ENCODE measurements at places on chromosomes 1 and 21. TPM values are rescaled to one million over a fixed set of nuclear protein-coding genes. Genes with fewer than 3 reads are reported as not detected.

DNA sequence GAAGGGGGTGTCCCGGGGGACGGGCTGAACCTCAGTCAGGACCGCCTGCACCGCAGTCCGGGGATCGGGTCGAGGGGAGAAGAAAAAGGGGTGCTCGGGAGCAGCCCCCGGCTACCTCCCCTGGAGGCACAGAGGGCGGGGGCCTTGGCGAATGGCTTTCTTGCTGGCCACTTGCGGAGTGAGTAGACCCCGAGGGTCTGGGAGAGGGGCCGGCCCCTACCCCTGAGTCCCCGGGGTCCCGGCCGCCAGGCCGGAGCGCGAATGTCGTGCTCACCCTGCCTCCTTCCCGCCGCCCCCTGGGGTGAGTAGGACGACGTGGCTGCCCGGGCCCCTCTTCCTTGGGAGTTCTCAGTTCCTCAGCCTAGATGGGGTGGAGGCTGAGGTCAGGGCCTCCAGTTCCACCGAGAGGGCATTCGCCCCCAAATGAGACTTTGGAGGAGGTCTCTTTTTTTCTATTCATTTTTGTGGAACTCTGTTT, 113.0 kb downstream of the OSBPL9 start:
- peak; percentile 31 for DNase-seq

GRCh38 chr1:74513411-74514300, 1.2 kb upstream of the LRRC53 start:
- no peak for DNase-seq

DNA sequence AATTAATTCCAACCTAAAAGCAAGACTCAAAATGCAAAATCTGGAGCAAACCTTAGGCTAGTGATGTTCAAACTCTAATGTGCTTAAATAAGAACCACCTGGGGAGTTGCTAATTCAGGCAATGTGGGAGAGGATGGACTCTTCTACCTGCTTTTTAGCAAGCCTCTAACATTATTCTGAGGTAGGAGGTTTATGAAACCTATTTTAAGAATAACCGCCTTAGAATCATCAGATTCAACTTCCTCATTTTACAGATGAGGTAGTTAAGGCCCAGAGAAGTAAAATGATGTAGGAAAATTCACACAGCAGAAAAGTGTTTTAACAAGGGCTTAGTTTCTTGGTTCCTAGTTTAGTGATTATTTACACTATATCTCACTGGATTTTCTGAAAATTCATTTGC, 8.6 kb upstream of the NTNG1 start:
- no peak for DNase-seq

The KCNT2 gene
- total RNA-seq, result 10.5 TPM

DNA sequence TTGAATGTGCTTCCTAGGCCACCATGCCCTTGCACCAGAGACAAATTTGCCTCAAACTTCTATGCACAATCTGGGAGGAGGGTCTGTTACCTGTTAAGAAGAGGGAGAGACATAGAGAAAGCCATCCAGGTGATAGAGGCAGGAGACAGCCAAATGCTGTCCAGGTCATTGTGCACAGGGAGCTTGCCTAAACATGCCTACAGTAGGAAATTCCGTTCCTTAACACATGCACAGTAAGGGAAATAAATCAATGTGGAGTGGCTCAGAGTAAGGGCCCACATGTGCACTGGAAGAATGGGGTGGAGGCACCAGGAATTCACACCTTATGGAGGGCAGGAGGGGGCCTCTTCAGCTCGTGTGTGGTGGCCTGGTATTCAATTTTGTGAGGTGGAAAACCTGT, 19.5 kb upstream of the CREG1 start:
- no peak for DNase-seq

DNA sequence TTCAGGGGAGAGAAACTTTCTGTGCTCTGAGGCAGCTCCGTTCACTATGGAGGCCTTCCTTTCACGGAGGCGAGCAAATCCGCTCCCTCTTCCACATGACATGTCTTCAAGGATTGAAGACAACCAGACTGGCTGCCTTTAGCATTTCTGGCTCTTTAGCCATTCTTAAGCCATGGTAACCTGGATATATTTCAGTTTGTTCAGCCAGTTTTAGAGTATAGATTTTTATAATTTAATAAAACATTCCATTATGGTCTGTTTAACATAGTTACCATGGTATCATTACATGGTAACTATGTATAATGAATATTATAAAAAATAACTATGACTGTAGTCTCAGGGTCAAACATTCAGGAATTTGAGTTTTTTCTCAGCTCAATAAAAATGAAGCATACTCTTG, 54.2 kb upstream of the NFIA start:
- peak; percentile 51 for DNase-seq

DNA sequence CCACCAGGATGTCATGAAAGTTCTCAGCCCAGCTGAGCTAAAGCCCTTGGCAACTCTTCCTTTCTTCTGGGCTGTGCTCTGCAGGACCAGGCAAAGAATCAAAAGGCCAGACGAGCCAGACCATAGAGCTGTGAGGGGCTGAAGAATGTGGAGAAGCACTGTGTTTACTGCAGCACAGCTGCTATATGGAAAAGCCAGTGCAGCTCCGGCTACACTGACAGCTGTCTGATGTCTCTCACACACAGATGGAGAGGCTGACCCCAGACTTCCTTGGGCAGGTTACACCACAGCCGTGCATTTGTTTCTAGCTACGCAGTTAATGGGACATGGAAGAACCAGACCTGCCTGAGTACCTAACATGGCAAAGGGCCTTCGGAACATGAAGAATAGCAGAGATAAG, 40.3 kb downstream of the CD247 start:
- DNase-seq, result peak; percentile 79

- peak; percentile 95 for DNase-seq
These were observed 441 bp downstream of the FUBP1 start for GRCh38 chr1:77978293-77978968.

GRCh38 chr1:245283001-245283400, 128.2 kb downstream of the KIF26B start:
- no peak for DNase-seq

DNA sequence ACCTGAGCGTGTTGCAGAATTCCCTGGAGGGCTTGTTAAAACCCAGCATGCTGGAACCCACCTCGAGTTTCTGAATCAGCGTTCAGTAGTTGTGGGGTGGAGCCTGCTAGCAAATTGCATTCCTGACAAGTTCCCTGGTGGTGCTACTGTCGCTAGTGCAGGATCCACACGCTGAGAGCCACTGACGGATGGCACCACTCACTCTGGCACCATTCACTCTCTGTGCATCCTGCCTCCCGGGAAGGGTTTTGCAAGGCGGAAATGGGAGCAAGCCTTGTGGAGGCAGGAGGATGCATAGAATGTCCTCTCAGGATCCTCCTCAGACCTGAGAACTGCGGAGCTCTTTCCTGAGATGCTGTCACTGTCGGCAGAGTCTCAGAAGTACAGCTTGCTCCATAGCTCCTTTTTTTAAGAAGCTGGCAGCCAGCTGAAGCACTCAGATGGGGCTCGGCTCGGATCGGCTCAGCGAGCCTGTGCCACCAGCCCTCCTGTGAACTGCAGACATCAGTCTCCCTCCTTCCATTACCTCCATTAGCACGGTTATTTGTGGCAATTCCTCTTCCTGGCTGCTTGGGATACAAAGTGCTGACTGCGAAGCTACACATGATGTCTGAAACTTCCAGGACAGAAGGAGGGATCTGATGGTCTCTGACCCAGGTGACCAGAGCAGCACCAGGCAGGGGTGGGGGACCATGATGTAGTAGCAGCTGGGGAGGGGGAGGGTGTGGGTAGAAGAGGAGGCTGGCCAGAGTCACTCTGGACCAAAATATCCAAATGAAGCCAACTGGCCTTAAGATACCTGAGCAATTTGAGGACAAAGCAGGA, 89.6 kb downstream of the C1orf94 start:
- no peak for DNase-seq

GRCh38 chr1:221543529-221544120, 198.3 kb downstream of the DUSP10 start:
- DNase-seq, result peak; percentile 11

DNA sequence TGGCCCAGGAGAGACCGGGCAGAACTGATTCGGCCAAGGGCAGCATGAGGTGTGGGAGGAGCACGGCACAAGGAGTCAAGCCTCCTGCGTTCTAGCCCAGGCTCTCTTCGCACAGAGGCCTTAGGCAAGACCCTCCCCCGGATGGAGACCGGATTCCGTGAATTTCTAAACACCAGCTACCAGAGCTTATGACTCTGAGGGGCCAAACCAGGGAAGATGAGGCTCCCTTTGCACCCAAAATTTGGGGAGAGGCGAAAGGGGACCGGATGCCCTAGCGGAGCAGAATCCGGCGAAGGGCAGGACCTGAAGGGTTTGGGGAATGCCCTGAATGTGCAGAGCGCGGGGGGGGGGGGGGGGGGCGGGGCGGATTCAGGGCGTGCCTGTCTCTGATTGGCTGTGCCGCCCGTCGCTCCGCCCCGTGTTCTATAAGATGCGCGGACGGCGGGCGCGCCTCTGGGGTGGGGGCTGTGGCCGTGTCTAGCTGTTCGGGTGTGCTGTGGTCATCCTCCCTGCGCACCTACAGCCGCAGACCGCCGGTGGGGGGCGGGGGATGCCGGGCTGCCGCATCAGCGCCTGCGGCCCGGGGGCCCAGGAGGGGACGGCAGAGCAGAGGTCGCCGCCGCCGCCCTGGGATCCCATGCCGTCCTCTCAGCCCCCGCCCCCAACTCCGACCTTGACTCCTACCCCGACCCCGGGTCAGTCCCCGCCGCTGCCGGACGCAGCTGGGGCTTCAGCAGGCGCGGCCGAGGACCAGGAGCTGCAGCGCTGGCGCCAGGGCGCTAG, at the start of gene TRNP1:
TSS of gene TRNP1 (plus strand) at position 456 of the 783 bp plus-strand sequence. CDS start at position 551, 95 bp downstream.
- DNase-seq, result peak; percentile 84

The ITLN1 gene
- total RNA-seq, result 0.62 TPM

- DNase-seq, result no peak
These were observed 1.4 kb upstream of the DPM3 start for GRCh38 chr1:155141749-155142148.

DNA sequence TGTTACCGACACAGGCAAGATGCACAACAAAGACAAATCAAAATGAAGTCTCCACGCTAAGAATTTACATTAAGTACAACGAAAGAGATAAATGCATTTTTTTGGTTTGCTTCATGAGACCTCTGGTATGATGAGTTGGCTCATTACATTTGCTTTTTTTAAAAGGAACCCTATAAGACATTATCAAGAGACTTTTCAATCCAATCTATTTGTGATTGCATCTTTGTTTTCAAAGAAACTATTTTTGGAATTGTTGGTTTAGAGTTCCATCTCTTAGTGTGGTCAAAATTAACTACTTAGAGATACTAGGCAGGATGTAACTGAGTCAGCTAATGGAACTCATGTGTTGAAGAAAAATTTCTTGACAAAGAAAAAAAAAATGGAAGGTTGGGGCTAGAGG, 200.1 kb downstream of the ZC3H11B start:
- DNase-seq, result no peak

The SPRR2E gene
- total RNA-seq, result not detected

- DNase-seq, result no peak
These were observed 469.8 kb downstream of the USP25 start for GRCh38 chr21:16199539-16199938.

The TTC24 gene
- 0.82 TPM for total RNA-seq

- peak; percentile 32 for DNase-seq
These were observed 6.9 kb downstream of the TTC13 start for GRCh38 chr1:230971771-230972170.

The ANKRD65 gene
- total RNA-seq, result 13.4 TPM

The BATF3 gene
- 3.0 TPM for total RNA-seq

All from tongue (tissue), 3 donors.